ENCODE measurements at places on chromosomes 7 and 10.

GRCh38 chr10:11538834-11539190, 72.6 kb downstream of the USP6NL start:
- DNase-seq: no peak

DNA sequence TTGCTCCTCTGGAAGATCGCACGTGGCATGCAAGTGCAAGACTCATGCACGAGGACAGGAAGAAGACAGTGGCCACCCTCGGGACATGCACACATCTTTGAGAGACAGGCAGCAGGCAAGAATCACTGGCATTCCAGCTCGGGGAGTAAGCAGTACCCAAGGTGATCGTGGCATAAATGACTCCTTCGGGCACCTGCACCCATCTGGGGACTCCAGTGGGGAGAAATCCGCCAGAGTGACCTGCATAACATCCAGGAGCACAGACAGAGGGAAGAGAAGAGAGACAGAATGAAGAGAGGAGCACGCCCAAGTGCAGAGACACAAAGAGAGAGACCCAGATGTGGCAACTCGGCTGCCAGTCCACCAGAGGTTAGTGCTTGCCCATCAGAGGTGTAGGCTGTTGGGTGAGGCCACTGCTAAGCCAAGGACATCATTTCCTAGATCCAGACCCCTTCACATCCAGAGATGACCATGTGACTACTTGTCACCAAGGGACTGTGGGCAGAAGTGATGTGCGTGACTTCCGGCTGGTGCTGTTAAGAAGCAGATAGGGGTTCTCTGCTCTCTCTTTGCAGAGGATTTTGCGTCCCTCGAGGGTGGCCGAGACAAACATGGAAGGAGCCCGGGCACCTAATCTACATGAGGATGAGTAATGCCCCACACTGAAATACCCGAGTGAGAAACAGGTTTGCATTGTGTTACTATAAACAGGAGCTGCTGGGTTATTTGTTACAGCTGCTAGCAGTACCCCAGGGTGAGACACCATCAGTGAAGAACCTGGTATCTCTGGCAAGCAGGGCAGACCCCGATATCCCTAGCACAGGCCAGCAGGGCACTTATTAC, 80.6 kb downstream of the VWA2 start:
- DNase-seq: no peak

DNA sequence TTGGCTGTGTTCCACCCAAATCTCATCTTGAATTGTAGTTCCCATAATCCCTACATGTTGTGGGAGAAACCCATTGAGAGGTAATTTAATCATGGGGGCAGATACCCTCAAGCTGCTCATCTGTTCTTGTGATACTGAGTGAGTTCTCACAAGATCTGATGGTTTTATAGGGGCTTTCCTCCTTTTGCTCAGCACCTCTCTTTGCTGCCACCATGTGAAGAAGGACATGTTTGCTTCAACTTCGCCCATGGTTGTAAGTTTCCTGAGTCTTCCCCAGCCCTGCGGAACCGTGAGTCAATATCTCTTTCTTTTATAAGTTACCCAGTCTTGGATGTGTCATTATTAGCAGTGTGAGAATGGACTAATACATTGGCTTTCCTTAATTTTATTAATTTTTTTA, 527.8 kb downstream of the MDFIC start:
- DNase-seq: no peak

DNA sequence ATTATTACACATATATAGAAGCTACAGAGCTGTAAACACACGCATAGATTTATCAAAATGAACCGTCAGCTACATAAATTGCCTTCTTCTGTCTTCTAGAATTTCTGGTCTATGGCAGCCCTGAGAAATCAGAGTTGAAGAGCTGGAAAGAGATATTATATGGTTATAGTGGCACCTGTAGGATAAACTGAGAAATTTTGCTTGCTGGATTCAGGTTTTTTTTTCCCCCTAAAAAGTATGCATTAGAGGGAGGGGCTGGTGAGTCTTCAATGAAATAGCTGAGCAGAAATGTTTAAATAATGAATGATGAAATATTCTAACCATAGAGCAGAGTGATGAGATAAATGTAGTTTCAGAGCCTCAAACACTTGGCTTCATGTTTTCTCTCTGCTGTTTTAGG, 78.0 kb upstream of the DYNC1I1 start:
- no peak for DNase-seq

GRCh38 chr10:66931340-66931948, 5.6 kb downstream of the LRRTM3 start:
- no peak for DNase-seq

GRCh38 chr7:22117222-22117621, 171.5 kb upstream of the CDCA7L start:
- DNase-seq: no peak

- no peak for DNase-seq
These were observed 65.6 kb downstream of the UNCX start for GRCh38 chr7:1298051-1298930.
